Peyer's patch (tissue), 4 donors: ENCODE measurements at places on chromosomes 6 and 20.

DNA sequence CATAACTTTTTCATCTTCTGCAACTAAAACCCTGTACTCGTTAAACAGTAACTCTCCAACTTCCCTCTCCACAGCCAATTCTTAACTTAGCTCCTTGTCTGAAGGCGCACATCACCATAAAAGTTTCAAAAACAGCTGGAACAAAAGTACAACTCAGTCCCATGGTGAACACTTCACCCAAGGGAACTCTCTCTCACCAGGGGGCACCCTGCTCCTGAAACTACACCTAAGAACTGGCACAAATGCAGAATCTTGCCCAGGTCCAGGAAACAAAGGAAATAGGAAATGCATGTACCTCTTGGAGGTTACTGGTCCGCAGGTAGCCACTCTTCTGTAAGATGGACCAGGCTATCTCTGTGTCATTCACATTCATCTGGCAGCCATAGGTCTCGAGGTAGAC lies 6.6 kb downstream of the CDK5RAP1 start:
- no peak for DNase-seq

DNA sequence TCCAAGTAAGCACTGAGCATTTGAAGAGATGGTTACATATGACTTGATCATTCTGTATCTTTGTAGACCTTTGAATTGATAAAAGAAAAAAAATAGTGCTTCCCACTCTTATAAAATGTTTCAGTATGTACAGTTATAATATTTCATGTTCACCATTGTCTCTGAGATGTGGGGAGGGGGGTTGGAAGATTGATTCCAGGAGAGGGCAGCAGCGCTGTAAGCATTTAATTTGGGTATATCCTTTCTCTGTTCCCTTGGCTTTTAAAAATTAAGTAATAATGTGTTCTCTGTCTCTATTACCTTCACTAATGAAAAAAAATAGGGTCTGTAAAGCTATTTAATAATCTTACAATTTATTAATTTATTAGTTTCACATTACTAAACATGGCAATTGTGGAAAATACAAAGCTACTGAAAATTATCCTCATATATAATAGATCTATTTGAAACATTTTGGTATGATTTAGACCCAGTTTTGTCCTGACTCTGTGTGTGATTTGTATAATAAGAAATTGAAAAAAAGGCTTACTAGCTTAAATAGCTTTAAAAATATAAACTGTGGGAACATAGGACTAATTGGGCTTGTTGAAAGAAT lies 341.2 kb downstream of the CDKAL1 start:
- no peak for DNase-seq

GRCh38 chr20:33601861-33602260 lies 60.3 kb upstream of the C20orf144 start:
- DNase-seq: no peak

DNA sequence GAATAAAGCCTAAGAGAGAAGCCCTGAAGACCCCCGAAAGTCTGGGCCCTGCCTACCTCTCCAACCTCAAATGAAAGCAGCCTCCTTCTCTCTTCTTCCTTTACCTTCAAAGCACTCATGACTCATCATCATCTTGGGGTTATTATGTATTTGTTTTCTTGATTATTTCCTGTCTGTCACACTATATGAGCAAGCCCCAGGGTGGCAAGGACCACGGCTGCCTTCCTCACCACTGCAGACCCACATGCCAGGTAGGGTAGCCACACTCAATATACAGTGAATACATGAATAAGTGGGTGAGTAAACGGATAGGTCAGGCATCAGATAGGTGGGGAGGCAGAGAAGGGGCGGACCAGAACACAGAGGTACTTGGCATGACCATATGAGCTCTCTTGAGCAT lies 8.8 kb downstream of the WFDC3 start:
- no peak for DNase-seq

DNA sequence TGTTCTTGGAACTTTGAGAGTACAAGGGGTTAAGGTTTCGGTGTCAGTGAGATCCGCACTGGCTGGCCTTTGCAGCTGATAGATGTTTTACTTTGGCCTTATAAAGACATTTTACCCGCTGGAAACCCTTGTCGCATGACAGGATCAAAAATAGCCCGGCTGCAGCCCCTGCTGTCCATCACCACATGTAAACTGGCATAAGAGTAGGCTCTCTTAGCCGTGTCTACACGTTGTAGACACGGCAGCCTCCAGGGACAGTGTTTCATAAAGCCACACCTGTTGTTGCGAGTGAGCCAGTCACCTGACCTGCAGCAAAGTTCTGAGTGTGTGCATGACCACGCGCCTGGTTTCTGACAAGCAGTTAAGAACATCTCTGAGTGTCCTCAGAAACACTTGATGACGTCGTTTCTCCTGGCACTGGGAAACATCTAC lies 8.5 kb downstream of the RBM24 start:
- peak; percentile 50 for DNase-seq
